Renal pelvis (tissue), 12 donors: ENCODE measurements at places on chromosomes 16 and 17. TPM values are rescaled to one million over a fixed set of nuclear protein-coding genes. Genes with fewer than 3 reads are reported as not detected.

DNA sequence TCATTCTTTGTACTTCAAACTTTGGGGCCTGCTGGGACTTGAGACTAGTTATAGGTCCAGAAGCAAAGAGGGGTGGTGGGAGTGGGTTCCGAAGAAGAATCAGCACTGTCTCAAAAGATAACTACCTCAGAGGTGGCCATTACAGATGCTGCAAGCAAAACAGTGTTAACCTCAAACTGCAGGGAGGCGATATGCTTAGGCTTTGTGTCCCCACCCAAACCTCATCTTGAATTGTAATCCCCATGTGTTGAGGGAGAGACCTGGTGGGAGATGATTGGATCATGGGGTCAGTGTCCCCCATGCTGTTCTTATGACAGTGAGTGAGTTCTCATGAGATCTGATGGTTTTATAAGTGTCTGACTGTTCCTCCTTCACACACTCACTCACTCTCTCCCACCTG, 545.3 kb downstream of the XYLT1 start:
- DNase-seq = no peak

- DNase-seq = no peak
Observed at GRCh38 chr16:81514568-81515258, 70.1 kb downstream of the CMIP start.

DNA sequence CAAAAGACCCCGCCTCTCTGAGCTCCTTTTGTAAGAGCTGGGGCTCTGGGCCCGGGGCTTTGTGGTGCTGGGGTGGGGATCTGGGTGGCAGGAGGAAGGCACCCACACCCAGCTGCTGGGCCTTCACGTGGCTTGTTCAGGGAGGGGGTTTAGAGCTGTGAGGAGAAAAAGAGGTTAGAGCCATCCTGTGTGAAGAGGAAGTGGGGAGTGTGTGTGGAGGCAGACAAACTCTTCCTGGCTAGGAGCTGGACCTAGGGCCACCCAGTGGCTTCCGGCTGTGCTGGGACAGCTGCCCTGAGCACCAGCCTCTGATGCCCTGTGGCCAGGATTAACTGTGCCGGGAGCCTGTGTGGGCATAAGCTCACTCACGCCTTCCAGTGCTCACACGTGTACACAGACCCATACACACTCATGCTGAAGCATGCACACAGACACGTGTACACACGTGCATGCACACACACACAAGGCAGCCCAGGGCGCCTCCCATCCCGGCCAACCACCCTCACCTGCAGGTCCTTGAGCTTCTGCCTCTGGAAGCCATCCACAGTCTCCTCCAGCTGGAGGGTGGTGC, 7.4 kb downstream of the CIBAR2 start:
- no peak for DNase-seq

- no peak for DNase-seq
Observed at GRCh38 chr17:82863383-82863940, 23.6 kb upstream of the ZNF750 start.

DNA sequence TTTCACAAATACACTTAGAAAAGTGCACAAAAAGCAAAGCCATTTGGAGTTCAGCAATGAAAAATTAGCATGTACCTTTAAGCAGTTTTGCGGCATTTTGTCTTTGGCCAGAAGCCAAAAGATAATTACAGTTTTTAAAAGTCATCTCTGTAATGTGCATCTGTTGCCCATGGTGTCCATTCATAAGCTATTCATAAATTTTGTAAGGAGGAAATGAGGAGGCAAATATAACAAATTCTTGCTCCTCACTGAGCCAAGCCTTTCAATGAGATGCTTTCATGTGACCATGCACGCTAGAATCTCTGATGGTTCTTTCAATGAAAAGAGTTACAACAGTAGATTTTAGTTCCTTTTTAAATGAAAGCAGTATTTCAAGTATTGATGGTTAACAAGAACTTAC, 247.1 kb upstream of the MON1B start:
- DNase-seq = no peak

GRCh38 chr17:7713782-7714181, 3.8 kb upstream of the DNAH2 start:
- DNase-seq = no peak

GRCh38 chr17:56326001-56326359, 172.7 kb downstream of the ANKFN1 start:
- no peak for DNase-seq

Gene ENPP7
- 6.0 TPM for polyA plus RNA-seq

- no peak for DNase-seq
Observed at GRCh38 chr16:61128545-61129323, 907.5 kb downstream of the CDH8 start.

GRCh38 chr16:77963185-77964044, 58.9 kb upstream of the CLEC3A start:
- no peak for DNase-seq

DNA sequence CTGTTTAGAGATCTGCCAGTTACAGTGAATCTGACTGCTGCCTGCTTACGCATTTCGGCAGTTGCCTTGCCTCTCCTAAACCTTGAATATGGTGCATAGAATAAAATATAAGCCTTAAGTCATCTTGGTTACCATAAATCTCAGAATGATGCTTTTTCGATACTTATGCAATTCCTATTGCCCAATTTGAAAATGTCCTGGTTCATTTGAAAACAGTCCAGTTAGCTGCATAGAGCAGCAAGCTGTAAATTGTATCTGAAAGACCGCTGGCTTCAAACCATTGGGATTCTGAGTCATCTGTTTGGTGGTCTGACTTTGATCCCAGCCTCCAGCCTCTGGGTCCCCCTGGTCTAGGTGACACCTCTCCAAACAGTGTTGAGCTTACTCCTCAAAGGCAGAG, 2.7 kb upstream of the PRKCA start:
- no peak for DNase-seq

Gene SMIM5
- 8.1 TPM for polyA plus RNA-seq

Gene KCNJ12
- 7.2 TPM for polyA plus RNA-seq

Gene CETP
- polyA plus RNA-seq = 10.5 TPM

Gene ITGAD
- polyA plus RNA-seq = not detected

- no peak for DNase-seq
Observed at GRCh38 chr16:2056681-2057407, 9.1 kb downstream of the TSC2 start.

DNA sequence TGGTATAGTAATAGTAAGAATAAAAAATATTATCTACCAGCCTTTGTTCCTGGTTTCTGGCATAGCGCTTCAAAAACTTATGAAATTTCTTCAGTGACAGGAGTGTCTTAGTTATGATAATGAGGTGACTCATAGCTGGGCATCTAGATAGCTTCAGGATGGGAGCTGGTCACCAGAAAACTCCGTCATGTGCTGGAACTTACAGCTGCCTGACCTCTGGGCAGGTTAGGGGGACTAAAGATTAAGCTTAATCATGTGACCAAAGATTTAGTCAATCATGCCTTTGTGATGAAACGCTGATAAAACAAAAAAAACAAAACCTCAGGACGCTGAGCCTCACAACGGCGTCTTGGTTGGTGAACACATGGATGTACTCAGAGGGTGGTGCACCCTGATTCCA, 154.2 kb downstream of the MYO1D start:
- DNase-seq = no peak

- no peak for DNase-seq
Observed at GRCh38 chr16:47317465-47318240, 143.2 kb downstream of the ITFG1 start.

Gene NGFR
- 5.4 TPM for polyA plus RNA-seq

- DNase-seq = peak; percentile 45
Observed at GRCh38 chr17:48002266-48002915, 31.5 kb downstream of the CDK5RAP3 start.

- DNase-seq = no peak
Observed at GRCh38 chr17:67385122-67385988, 8.3 kb downstream of the PITPNC1 start.

- no peak for DNase-seq
Observed at GRCh38 chr17:17028059-17028877, 14.0 kb upstream of the MPRIP start.

- no peak for DNase-seq
Observed at GRCh38 chr17:81898029-81898866, 3.8 kb upstream of the NPB start.

Gene SLFN12L
- 0.30 TPM for polyA plus RNA-seq

Gene GGT6
- 8.2 TPM for polyA plus RNA-seq

GRCh38 chr17:28446716-28447395, 26.6 kb upstream of the SLC13A2 start:
- DNase-seq = no peak

DNA sequence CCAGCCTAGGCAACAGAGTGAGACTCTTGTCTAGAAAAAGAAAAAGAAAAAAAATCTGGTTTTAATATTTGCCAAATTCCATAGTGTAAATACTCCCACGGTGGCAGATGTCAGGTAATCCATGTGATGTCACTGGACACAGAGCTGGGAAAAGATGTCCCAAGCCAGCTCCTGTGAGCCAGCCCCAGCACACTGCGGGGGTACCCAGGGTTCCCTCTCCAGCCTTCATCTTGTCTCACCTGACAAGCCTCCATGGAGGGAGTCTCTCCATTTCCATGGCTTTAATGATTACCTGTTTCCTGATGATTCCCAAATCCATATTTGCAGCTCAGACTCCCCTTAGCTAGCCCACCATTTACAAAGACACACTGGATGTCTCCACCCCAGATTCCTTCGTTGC, 4.6 kb downstream of the CD300LB start:
- no peak for DNase-seq

- DNase-seq = no peak
Observed at GRCh38 chr16:73949574-73950320, 346.9 kb upstream of the PSMD7 start.

DNA sequence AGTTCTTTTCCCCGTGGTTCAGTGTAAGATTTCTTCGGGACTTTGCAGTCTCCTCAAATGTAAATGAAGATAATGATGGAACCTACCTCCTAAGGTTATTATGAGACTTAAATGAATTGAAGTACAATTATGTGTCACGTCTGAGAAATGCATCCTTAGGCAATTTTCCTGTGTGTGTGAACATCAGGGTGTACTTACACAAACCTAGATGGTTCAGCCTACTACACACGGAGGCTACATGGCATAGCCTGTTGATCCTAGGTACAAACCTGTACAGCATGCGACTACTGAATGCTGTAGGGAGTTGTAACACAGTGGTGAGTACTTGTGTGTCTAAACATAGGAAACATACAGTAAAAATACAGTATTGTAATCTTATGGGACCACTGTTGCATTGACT, 1.1 kb upstream of the FAM20A start:
- no peak for DNase-seq

Gene SNX11
- 19.6 TPM for polyA plus RNA-seq

GRCh38 chr17:80348551-80349150, 66.3 kb upstream of the ENDOV start:
- DNase-seq = no peak
